ENCODE measurements at places on chromosomes 5 and 9. TPM values are rescaled to one million over a fixed set of nuclear protein-coding genes. Genes with fewer than 3 reads are reported as not detected.

C9 gene
- not detected for polyA plus RNA-seq

DNA sequence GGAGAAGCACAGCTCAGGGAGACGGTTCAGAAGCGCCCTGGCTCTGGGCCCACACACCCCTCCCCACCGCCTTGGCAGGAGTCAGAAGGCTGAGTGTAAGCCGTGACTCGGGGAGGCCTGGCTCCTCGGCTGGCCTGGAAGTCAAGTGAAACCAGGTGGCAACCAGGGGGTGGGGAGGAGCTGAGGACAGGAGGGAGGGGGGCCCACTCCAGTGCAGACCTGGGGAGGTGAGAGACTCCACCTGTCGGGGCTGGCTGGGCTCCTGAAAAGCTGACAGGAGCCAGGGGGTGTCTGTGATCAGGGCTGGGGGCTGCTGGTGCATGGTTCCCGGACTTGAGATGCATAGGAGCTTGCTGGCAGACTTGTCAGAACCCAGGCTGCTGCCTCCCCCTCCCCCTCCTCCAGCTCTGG is 150.2 kb upstream of the PHYKPL start:
- no peak overlapping the region for H3K27ac ChIP-seq
- H3K36me3 ChIP-seq = no peaks in the 10 kb centered on the region
- DNase-seq = no peak

GRCh38 chr9:76510041-76510440 is 51.1 kb downstream of the GCNT1 start:
- H3K36me3 ChIP-seq = no peaks in the 10 kb centered on the region
- no peaks in the 10 kb centered on the region for H3K4me1 ChIP-seq
- H3K4me3 ChIP-seq = no peak overlapping the region

- H3K27me3 ChIP-seq = no peaks in the 10 kb centered on the region
- H3K4me1 ChIP-seq = peaks cover 27% of the 10 kb centered on the region
- H3K27ac ChIP-seq = peak overlapping the region; percentile 89
- no peak overlapping the region for H3K4me3 ChIP-seq
- no peaks in the 10 kb centered on the region for H3K36me3 ChIP-seq
These were observed 4.7 kb downstream of the CXXC5 start for GRCh38 chr5:139652788-139653241.

MYMK gene
- polyA plus RNA-seq = not detected

- H3K36me3 ChIP-seq = no peaks in the 10 kb centered on the region
- H3K27me3 ChIP-seq = no peaks in the 10 kb centered on the region
- H3K27ac ChIP-seq = no peak overlapping the region
These were observed 7.8 kb downstream of the FAM81B start for GRCh38 chr5:95398989-95399388.

- no peak overlapping the region for H3K4me3 ChIP-seq
- no peak overlapping the region for H3K27ac ChIP-seq
- no peaks in the 10 kb centered on the region for H3K27me3 ChIP-seq
- no peaks in the 10 kb centered on the region for H3K4me1 ChIP-seq
- H3K36me3 ChIP-seq = no peaks in the 10 kb centered on the region
These were observed 421.9 kb upstream of the KCNN2 start for GRCh38 chr5:113939988-113940387.

GRCh38 chr9:113545068-113545467 is 81.5 kb downstream of the RGS3 start:
- H3K4me1 ChIP-seq = peaks cover 22% of the 10 kb centered on the region
- no peak overlapping the region for H3K27ac ChIP-seq
- no peaks in the 10 kb centered on the region for H3K27me3 ChIP-seq
- peaks cover 4% of the 10 kb centered on the region for H3K36me3 ChIP-seq

GRCh38 chr5:176497852-176498251 is 39.4 kb downstream of the RNF44 start:
- no peak overlapping the region for H3K27ac ChIP-seq
- H3K36me3 ChIP-seq = peaks cover 44% of the 10 kb centered on the region
- DNase-seq = no peak
- H3K4me1 ChIP-seq = no peaks in the 10 kb centered on the region
- no peak overlapping the region for H3K4me3 ChIP-seq

DNA sequence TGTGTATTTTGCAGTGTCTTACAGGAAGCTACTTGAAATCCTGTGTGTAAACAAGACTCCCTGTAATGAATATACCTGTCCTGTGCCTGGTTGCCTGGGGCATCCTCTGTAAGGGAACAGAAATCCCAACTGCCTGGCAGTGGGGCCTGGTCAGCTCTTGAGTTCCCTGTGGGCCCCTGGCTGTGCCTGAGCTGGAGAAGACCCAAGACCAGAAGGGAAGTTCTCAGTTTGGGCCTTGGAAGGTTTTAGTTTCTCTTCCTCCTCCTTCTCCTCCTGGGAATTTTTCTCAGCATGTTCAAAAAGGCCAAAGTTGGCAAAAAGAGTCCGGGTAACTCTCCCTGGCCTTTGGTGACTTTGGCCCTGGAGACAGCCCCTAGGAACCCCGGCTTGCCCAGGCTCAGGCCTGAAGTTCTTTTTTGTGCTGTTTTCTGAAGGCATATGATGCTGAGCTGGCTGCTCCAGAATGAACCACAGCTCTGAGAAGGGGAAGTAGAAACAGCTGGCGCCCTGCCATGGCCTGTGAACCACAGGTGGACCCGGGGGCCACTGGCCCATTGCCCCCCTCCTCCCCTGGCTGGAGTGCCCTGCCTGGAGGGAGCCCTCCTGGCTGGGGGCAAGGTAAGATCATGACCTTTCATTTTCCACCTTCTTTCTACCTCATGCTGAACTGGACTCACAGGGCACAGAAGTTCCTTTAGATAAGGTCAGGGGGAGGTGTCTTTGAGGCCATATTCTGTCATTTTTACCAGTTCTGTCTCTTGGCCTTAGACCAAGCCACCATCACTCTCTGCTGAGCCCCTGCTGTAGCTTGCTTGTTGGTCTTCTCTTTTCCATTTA is 5.8 kb downstream of the TMEM268 start:
- H3K27ac ChIP-seq = no peak overlapping the region
- DNase-seq = no peak
- no peaks in the 10 kb centered on the region for H3K27me3 ChIP-seq
- no peak overlapping the region for H3K4me3 ChIP-seq
- H3K4me1 ChIP-seq = peaks cover 8% of the 10 kb centered on the region

Data from small intestine (tissue), 16 donors.